Activated T-cell treated with anti-CD3 and anti-CD28 coated beads for 1 hour (primary cell): ENCODE measurements at places on chromosomes 11 and 22.

GRCh38 chr22:46418827-46419226 is 83.3 kb downstream of the TRMU start:
- DNase-seq, result no peak

DNA sequence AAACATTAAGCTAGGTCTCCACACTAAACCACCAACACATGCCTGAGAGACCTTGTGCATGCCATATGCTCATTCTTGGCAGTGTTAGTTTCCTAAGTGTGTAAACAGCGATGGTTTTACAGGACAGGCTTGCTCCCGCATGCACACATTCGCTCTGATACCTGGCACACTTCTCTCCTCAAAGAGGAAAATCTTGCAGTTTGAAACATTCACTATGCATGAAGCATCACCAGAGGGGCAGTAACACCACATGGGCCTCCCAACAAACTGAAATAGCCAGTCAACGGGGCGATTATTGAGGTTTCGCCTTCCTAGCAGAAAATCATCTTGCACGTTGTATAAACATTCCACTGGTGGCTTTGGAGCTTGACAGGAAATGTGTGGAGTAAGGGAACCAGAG is 52.6 kb downstream of the ABTB2 start:
- no peak for DNase-seq

DNA sequence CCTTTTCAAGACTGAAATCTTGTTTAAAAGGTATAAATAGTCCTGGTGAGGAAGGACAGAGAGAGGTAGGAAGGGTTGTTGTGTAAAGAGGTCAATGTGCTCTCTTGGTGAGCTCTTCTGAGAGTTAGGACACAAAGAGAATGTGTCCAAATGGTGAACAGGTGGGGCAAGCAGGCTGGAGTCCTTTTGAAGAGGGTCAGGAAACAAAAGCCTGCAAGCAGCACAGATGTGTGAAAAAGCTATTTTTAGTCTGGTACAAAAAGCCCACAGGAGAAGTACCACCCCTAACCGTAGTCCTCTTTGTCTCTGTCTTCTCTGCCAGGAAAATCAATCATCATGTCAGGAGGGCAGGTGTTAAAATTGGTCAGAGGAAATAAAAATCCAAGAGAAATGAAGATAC is 54.4 kb upstream of the SYN3 start:
- no peak for DNase-seq

- no peak for DNase-seq
These were observed 5.8 kb downstream of the POLDIP3 start for GRCh38 chr22:42608823-42609361.

DNA sequence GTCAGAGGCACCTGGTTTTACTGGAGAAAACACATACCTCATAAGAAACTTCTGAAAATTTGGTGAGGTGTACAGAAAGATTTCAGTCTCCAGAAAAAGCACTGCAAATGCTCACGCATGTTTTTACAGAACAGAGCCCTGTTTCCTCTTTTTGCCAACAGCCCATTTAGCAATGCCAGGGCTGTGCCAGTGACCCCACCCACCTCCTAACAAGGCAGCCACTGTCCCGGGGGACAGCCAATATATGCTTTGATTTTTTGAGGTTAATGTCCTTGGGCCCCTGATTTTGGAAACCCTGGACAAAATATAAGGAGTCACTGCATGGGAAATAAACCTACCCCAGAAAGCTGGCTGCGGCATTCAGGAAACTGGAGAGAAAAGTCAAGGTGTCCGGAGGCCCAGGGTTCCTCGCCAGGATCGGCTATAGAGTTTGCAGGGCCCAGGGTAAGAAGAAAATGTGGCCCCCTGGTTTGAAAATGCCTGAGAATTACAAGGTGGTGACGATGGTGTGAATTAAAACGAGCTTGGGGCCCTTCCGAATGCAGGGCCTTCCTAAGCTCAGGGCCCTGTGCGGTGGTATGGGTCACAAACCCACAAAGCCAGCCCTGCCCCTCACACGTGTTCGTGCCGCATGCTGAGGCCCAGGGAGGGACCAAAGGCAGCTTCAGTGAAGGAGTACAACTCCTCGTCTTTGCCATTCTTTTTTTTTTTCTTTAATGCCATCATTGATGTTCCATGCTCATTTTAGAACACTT is 71.1 kb upstream of the WNT7B start:
- no peak for DNase-seq

DNA sequence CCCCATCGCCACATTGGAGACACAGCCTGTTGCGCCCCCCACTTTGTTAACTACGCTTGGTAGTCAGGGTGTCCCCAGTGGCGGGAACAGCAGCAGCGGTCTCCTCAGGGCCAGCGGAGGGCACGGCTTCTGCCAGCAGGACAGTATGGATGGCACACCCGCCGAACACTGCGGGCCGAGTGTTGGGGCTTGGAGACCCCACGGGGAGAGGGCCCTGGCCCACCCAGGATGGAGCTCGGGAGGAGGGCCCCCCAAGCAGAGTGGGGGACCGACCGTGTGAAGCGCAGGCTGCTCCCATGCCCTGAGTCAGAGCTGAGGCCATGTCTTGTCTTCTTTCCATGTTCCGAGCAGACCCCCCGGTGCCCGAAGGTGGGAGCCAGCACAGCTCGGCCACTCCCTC is 17.8 kb downstream of the MRPL23 start:
- DNase-seq, result no peak

- DNase-seq, result no peak
These were observed 6.8 kb downstream of the QSER1 start for GRCh38 chr11:32899438-32899837.

DNA sequence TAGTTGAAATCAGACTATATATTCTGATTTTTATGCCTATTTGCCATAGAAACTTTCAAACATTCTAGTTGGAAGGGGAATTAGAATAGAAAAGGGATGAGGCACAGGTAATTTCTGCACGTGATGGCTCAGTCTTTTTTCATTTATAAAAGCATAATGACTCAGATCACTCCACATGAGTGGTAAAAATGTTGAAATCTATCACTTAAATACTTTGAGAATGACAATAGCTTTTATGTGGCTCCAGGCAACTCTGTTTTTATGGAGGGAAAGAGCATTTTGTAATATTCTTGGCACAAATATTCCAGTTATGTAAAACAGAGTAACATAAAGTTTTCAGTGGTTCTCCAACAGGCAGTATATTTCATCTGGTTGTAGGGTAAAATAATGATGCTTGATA is 5.9 kb upstream of the MMP3 start:
- DNase-seq, result no peak

- DNase-seq, result no peak
These were observed 45.8 kb downstream of the PLAAT5 start for GRCh38 chr11:63445118-63445517.

- no peak for DNase-seq
These were observed 3.6 kb downstream of the MED15 start for GRCh38 chr22:20510811-20511577.
